ENCODE measurements at places on chromosomes 5 and 9.

GRCh38 chr9:121294866-121295661, 27.1 kb downstream of the GSN start:
- no peak for DNase-seq

DNA sequence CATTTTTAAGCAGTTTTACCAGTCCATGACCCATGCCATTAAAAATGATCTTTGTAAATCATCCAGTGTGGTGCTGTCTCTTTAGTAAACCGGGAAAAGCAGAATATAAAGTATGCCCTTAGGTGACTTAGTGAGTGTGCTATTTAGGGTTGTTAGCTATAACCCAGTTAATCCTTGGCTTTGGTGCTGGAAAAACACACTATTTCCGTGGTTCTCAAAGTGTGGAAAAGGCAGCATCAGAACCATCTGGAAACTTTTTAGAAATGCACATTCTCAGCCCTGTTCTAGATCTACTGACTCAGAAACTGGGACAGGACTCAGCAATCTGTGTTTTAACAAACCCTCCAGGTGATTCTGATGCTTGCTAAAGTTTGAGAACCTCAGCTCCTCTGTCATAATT, 123.6 kb upstream of the ZNF608 start:
- no peak for DNase-seq

DNA sequence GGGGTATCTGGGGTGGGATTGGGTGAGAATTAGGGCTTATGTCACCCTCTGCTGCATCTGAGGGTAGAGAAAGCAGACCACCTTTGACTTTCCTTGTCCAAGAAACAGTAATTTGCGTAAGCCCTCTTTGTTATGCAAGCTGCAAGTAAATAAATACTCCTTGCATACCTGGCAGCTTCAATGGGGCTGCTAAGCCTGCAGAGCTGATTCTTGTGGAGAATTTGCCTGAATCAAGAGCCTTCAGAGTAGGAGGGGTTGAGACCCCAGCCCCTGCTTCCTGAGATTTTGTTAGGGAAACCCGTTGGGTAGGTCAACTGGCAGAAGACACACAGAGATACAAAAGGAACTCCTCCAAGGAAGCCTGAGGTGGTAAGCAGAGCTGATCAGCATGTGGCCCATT, 515.1 kb downstream of the DMAC1 start:
- no peak for DNase-seq

DNA sequence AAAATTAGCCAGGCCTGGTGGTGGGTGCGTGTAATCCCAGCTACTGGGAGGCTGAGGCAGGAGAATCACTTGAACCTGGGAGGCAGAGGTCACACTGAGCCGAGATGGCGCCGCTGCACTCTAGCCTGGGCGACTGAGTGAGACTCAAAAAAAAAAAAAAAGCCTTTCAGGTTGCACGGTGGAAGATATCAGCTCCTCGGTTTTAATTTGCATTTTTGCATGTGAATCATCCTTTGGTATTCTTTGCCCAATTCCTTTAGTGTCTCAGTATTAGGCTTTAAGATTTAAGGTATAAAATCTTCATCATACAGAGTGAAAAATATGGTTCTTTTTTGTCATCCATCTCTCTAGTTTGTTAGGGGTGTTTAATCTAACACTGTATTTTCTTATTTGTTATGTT, 173.6 kb upstream of the S1PR3 start:
- no peak for DNase-seq

- no peak for DNase-seq
These were observed 87.3 kb downstream of the DCP2 start for GRCh38 chr5:113063927-113064326.

All from NCI-H526 (cell line).